Coronary artery (tissue), 2 donors: ENCODE measurements at places on chromosomes 11 and 22.

DNA sequence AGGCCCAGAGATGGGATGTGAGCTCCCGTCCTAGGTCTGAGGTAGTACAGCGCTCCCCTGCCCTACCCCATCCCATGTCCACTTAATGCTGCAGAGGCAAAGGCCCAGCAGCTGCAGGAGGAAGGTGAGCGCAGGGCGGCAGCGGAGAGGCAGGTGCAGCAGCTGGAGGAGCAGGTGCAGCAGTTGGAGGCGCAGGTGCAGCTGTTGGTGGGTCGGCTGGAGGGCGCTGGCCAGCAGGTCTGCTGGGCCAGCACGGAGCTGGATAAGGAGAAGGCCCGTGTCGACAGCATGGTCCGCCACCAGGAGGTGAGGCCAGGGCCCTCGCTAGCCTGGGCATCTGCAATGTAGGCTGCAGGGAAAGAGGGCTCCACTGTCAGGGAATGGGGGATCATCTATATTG is 15.2 kb downstream of the CCDC157 start:
- no peak for DNase-seq

GRCh38 chr11:62708392-62708791 is 916 bp downstream of the GNG3 start:
- no peak for DNase-seq

DNA sequence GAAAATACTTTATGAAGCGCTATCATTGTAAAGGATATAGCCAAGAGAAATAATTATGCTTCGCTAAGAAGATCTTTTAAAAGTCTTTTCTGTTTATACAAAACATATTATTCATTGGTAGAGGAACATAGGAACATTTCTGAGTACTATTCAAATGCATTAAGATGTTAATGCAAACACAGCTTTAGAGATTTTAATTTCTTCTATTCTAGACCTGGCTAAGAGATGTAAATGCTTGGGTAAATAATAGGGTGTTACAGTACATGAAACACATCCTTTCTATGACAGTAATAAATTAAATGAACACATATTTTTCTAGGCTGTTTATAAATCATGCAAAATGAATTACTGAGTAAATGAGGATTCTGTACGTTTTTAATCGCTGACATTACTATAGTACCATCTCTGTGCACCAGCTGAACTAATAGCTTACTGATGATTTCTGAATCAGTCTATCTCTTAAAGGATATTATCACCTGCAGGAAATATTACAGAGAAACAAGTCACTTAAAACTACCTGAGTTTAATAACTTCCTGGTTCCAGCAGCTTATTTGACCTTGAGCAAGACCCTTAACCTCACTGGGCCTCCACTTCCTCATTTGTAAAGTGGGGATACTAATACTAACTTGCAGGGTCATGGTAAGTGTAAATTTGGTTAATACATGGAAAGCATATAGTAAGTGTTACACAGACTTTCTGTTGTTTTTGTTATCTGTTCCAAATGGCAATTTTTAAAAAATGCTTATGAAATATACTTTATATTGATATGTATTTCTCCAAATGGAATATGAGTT is 344.9 kb downstream of the DYNC2H1 start:
- no peak for DNase-seq

- no peak for DNase-seq
These were observed 890.2 kb downstream of the NTM start for GRCh38 chr11:132260636-132261035.

DNA sequence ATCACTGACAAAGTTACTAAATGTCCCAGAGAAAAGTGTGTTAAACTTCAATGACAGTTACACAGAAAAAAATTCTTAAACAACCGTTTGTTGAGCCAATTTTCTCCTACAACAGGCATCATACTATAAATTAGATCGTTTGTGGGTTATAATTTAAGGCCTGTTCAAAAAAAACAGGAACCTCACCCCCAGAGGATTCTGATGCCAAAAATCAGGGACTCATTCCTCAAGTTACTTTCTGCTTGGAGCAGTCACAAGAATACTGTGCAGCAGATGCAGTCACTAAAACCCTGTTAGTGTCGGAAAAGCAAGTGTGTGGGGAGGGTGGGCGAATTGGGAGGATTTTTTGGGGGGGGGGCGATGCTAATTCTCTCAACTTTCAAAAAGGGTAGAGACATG is 657 bp downstream of the CWC15 start:
- DNase-seq: no peak

DNA sequence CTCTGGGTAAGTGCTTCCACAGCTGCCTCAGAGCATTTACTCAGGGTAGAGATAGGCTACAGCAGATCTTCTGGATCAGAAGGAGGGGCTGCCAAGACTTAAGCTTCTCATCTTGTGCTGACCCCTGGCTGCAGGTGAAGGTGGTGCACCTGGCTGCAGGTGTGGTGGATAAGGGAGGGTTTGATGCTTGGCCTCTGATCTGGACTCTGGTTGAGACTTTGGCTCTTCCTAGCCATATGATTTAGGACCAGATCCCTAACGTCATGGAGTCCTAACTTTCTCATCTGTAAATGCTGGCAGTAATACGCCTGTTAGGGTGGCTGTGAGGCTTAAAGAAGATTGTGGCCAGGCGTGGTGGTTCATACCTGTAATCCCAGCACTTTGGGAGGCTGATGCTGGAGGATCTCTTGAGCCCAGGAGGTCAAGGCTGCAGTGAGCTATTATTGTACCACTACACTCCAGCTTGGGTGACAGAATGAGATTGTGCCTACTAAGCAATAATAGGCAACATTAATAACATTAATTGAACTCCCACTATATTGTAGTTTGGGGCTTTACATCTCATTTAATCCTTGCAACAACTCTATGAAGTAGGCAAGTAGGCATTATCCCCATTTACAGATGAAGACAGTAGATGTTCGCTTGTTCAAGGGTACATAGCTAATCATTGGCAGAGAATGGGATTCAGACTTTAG is 10.7 kb downstream of the DTX4 start:
- no peak for DNase-seq

DNA sequence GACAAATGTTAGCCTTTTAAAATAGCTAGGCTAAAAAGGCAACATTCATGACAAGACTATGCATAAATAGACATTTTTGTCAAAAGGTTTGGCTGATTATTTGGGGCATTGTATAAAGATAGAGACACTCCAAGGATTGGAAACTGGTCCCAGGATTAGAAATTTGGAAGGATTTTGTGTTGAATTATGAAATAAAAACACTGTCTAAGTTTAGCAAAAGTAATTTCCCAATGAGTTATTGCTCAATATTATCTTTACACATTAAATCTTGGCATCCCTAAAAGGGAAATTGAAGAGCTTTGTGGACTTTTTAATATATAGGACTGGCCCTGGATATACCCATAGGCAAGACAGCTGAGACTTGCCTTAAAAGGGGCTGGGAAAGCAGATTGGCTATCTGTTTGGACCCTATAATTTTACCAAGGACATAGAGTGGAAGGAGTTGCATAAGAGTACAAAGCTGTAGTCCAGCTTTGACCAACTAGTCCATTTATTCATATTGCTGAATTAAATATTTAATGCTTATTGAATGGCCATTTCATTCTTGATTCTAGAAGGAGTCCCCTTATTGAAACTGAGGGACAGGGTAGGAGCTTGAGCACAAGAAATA is 382.7 kb downstream of the METTL15 start:
- no peak for DNase-seq

GRCh38 chr11:119446871-119447663 is 24.1 kb upstream of the THY1 start:
- no peak for DNase-seq

- no peak for DNase-seq
These were observed 288.8 kb downstream of the CASP12 start for GRCh38 chr11:104609311-104610085.

GRCh38 chr11:130828741-130829140 is 87.5 kb downstream of the SNX19 start:
- no peak for DNase-seq

GRCh38 chr11:7604331-7604955 is 68.9 kb downstream of the CYB5R2 start:
- DNase-seq: no peak

- no peak for DNase-seq
These were observed 38.4 kb downstream of the DRD2 start for GRCh38 chr11:113436672-113437252.

- no peak for DNase-seq
These were observed 18.1 kb upstream of the BDNF start for GRCh38 chr11:27718346-27718862.

DNA sequence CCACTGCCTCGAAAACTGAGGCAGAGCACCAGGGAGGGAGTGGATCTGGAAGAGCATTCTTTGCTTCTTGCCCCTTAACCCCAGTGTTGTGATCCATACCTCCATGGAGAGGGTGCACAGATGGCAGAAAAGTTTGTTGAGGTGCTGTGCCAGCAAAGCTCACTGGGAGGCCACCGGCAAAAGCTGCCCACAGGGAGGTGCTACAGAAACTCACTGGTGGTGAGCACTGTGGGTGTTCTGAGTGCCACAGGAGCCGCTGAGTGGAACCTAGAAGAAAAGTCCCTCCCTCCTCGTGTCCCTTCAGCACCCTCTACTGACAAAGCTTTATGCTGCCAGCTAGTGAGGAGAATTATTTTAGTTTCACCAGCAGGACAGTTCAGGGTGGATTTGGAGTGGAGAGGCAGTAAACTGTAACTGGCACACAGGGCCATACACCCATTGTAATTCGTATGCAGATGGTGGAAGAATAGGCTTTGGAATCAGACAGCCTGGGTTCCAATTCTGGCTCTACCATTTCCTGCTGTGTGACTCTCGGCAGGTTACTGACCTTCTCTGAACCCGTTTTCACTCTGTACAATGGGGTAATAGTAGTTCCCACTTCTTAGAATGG is 84.6 kb downstream of the SWAP70 start:
- DNase-seq: no peak

GRCh38 chr22:17265649-17266248 is 46.5 kb upstream of the ADA2 start:
- no peak for DNase-seq

DNA sequence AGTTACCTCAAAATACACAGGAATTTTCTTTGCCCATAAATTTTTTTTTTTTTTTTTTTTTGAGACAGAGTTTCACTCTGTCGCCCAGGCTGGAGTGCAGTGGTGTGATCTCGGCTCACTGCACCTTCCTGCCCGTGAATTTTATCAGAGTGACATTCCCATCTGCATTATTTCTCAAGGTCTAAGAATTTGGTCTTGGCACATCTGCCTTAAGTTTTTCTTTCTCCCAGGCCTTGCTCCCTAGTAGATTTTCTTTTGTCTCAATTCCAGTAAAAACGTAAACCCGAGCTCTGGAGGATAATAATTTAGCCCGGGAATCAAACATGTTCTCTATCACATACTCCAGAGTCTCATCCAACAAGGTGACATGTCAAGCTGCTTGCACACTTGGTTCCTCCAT is 12.4 kb downstream of the TRIM6 start:
- no peak for DNase-seq

GRCh38 chr11:65900125-65900898 is at the start of gene FOSL1:
TSS of gene FOSL1 (minus strand) at chr11:65900388. CDS start at chr11:65900339, 49 bp downstream.
- DNase-seq: peak; percentile 93

GRCh38 chr11:569158-569885 is 6.9 kb upstream of the PHRF1 start:
- DNase-seq: no peak

DNA sequence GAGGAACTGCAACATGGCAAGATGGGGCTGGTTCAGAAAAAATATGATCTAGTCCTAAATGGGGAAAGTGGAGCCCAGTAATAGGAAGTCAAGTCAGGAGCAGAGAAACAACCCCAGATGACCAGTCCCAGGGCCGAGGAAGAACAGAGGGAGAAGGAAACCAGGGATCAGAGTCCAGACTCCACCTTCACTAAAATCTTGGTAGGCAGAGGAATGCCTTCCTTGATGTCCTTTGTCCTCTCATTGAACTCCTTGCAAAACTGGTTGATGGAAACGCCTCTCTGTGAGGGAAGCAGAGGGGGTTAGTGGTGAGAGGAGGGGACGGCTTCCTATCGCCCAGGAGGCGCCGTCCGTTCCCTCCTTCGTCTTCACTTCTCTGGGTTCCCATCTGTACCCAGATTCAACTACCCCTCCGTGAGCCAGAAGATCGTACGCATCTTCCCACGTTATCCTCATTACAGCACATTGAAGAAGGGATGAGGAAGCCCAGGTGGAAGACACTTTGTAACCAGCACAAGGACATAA is 607 bp downstream of the MRPL11 start:
- no peak for DNase-seq

DNA sequence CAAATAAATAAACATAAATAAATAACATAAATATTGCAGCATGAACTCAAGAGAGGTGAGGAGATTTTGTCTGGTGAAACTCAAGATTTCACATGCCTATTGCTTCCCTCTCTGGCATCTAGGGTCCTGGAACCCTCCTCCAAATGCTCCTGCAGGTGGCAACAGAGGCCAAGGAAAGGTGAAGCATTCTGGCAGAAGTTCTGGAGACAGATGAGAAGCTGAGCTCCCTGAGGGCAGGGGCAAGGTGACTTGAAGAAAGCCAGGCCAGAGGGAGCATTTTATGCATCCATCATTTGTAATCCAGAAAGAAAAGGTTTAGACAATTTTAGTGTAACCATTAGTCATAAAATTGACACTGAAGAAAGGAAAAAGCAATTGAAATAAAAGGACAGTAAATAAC is 64.9 kb downstream of the ENDOD1 start:
- no peak for DNase-seq

DNA sequence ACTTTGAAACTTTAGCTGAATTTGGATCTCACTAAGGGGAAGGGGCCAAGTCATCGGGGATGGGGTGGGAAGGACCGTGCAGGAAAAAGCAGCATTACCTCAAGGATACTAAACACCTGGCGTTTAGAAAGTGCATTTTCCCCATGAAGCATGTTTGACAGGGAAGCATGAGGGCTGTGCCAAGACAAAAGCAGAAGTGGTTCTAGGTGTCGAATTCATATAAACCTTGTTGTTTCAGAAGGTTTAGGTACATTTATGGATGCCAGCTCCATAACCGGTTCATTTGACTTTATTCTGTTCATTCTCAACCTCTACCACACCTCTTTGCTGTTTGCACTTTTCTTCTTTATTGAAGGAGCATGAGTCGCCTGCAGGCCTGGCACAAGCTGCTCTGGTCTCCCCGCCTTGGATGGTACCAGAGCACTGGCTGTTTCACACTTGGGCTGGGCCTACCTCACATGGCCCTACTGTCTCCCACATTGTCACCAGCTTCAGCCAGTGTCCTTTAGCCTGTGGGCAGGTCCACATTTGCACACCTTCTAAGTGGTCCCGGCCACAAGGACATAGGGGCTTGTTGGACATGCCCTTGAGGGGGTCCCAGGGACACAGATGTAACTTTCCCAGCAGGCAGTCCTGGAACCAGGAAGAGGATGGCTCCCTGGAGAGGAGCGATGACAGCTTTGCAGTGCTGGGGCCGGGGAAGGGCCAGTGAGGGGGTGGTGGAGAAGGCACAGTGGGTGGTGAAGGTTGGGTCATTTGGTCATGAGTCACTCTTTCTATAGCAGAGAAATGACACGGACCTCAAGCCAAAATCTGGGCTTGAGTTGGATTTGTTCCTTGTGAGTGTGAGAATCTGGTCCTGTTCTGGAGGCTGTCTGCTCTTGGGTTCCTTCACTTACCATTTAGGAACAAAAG is 3.2 kb upstream of the ST14 start:
- no peak for DNase-seq
